ENCODE measurements at places on chromosomes 12 and 14.
A peak's percentile ranks its signal among the peaks of the same experiment; 100 is the strongest.

GRCh38 chr14:64217834-64218233, 76.3 kb downstream of the ESR2 start:
- DNase-seq = no peak

DNA sequence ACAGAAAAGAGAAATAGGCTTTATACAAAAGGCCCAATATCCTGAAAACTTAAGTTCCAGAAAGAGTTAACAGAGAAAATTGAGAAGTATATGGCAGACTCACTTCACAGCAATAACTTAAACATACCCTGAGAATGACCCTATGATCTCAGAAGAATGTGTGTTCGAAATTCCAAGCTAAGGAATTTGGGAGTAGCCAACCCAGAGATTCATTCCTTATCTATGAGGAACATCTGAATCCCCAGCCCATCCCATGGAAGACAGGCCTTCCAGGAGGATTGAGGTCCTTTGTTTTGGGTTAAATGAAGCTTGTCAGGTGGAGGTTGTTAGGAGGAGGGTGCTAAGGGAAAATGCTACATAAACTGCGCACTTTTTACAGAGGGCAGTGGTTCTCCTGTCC, 7.5 kb upstream of the SAV1 start:
- no peak for DNase-seq

DNA sequence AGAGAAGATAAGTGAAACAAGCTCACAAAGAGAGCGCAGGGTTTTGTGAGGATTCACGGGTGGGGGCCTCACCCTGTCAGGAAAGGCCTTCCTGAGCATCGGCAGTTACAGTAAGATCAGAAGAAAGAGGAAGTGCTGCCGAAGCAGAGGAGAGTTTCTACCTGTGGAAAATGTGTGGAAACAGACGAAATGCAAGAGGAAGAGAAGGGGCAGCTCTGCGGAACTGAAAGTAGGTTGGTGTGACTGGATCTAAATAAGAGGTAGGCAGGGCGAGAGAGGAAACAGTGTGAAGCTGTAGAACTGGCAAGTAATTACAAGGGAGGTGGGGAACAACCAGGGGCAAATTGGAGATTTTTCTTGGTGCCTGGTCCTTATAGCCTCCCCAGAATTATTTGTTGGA, 2.6 kb downstream of the GPR68 start:
- peak; percentile 79 for DNase-seq

DNA sequence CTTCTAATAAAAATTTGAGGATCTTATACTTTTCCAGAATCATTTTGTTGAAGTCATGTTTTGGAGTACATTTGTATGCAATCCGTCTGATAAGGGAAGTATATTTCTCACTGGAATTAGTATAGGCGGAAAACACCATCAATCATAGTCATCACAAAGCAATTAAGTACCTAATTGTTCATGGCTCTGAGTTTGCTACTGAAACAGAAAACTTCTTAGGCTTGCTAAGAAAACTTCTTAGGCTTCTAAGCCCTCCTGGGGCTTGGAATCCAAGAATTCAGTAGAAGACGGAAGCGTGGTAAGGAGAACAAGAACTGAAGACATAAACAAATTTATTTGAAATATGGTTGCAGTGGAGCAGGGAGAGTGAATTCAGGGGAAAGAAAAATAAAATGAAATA, 636.3 kb downstream of the DIO2 start:
- DNase-seq = no peak

- no peak for DNase-seq
Observed at GRCh38 chr14:89564286-89564957, 147.4 kb upstream of the FOXN3 start.

DNA sequence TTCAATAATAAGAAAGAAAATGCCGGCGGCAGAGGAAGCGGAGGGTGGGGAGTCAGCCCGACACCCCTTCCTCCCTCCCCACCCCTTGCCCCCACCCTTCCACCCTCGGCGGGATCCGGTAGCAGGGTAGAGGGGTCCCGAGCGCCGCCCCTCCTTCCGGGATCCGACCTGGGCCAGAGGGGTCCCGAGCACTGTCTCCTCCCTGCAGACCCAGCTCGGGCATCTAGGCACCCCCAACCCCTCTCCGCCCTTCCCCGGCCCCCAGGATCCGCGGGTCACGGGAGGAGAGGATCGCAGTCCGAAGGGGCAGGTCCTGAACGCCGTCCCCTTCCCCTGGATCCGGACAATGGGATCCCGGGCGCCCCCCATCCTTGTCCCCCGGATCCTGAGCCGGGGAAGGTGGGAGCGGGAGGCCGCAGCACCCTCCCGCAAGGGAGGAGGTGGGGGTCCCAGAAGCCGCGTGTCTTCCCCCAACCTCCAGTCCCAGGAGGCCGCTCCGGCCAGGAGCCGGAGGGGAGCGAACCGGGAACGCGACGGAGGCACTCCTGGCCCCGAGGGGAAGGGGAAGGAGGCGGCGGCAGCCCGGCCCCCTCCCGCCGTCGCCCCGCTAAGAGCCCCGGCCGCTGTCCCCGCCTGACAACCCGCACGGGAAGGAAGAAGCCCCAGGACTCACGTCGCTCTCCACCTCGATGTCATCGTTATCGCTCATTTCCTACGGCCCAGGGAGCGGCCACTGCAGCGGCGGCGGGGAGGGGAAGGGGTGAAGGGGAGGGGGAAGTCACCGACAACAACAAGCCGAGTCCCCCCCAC, 481 bp downstream of the MAX start:
- no peak for DNase-seq

DNA sequence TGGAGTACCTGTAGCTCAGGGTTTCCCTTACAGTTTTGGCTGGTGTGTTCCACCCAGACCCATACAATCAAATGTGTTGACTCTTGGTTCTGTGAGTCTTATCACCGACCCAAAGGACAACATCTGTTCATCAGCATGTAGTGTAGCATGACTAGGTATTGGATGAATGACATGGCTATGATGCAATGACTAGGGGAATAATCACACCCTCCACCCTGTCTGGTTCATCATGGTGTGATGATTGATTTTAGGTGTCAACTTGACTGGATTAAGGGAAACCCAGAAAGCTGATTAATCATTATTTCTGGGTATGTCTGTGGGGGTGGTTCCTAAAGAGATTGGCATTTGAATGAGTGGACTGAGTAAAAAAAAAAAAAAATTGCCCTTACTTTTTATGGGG, 311.3 kb downstream of the DPF3 start:
- DNase-seq = no peak

- DNase-seq = no peak
Observed at GRCh38 chr14:90387206-90387760, 9.5 kb upstream of the CALM1 start.

DNA sequence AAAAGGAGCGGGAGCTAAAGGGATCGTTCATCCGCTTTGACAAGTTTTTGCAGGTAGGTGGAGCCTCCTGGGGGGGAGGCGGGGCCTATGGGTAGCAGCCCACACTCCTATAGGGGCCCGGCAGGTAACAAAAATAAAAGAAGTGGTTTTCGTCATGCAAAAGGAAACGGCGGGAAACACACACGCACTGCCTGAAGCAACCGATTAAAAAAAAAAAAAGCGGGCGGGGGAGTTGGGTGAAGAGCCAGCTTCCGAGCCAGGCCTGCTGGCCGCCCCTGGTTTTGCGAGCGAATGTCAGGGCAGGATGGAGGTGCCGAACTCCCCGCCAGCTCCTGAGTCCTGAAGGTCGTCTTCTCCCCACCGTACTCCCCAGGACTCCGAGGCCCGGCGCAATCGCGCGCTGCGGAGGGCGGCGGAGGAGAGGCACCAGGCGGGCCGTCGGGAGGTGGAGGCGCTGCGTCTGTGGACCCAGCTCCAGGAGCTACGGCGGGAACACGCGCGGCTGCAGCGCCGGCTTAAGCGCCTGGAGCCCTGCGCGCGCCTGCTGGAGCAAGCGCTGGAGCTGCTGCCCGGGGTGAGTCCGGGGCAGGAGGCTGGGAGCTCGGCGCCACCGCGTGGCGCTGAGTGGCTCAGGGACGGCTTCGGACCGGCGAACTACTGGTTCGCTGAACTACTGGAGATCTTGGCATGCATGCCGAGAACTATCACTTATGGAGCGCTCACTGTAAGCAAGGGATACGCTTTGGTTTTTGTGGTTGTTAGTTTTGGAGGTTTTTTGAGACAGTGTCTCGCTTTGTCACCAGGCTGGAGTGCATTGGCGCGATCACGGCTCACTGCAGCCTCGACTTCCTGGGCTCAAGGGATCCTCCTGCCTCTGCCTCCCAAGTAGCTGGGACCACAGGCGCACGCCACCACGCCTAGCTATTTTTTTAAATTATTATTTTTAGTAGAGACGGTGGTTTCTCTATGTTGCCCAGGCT, 3.6 kb downstream of the CFAP73 start:
- DNase-seq = peak; percentile 92
